ENCODE measurements at places on chromosomes 16 and 17. TPM values are rescaled to one million over a fixed set of nuclear protein-coding genes. Genes with fewer than 3 reads are reported as not detected.

DNA sequence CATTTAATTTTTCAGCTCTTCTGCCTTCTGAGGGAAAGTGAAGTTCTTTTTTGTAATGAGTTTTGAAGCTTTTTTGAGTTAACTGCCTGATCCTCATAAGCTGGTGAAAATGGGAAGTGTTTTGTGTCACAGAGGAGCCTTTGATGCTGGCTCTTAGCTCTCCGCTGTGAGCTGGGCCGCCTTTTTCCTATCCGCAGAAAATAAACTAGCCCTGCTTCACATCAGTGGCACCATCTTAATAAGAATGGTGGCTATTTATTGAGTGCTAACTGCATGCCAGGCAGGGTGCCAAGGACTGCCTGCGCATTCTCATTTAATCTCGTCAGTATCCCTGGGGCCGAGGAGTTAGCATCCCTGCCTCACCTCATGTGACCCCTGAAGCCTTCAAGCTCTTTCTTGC is 309.0 kb downstream of the CPPED1 start:
- H3K27me3 ChIP-seq: no peaks in the 10 kb centered on the region
- H3K36me3 ChIP-seq: no peaks in the 10 kb centered on the region
- no peak overlapping the region for H3K27ac ChIP-seq
- H3K4me1 ChIP-seq: no peaks in the 10 kb centered on the region

GRCh38 chr17:51079049-51079448 is 41.6 kb downstream of the SPAG9 start:
- H3K4me1 ChIP-seq: no peaks in the 10 kb centered on the region
- DNase-seq: no peak
- no peaks in the 10 kb centered on the region for H3K27me3 ChIP-seq
- no peak overlapping the region for H3K4me3 ChIP-seq
- H3K36me3 ChIP-seq: no peaks in the 10 kb centered on the region
- no peak overlapping the region for H3K27ac ChIP-seq

DNA sequence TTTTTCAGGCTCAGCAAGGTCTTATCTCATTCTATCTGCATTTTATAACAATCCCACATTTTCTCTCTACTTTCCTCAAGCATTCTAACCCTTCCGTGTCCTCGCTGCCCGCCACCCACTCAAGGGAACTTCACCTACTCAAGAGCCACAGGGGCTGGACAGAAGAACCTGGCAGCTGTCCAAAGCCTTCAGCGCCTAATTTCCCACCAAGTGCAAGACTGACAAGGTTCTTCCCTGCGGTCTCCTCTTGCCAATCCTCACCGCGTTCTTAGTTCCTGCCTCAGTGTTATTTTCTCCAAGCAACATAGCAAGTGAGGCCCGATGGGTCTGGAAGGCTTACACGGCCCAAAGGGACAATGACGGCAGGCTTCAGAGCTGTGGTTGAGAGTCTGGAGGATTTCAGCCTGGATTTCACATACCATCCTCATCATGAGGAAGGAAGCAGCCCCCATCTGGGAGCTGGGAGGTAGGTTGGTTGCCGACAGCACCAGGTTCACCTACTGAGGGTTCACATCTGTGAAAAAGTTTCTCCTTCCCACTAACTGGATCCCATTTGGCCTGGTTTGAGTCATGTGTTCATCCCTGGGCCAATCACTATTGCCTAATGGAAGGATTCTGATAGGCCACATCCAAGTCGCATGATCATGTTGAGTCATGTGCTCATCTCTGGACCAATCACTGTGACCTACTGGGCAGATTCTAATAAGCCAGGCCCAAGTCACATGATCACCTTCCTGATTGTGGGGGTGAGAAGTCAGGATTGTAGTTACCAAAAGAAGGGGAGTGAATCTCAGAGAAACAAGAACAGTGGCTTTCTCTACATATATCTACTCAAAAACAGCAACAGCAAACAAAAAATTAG is 108.2 kb downstream of the N4BP1 start:
- peaks cover 12% of the 10 kb centered on the region for H3K4me1 ChIP-seq
- H3K27ac ChIP-seq: no peak overlapping the region
- no peaks in the 10 kb centered on the region for H3K36me3 ChIP-seq
- no peaks in the 10 kb centered on the region for H3K27me3 ChIP-seq
- H3K4me3 ChIP-seq: no peak overlapping the region

The INTS2 gene
- total RNA-seq: 11.5 TPM

The MYADML2 gene
- not detected for total RNA-seq

GRCh38 chr16:54932737-54933254 is 2.1 kb downstream of the IRX5 start:
- H3K4me3 ChIP-seq: no peak overlapping the region
- no peak for DNase-seq
- peaks cover 53% of the 10 kb centered on the region for H3K4me1 ChIP-seq

DNA sequence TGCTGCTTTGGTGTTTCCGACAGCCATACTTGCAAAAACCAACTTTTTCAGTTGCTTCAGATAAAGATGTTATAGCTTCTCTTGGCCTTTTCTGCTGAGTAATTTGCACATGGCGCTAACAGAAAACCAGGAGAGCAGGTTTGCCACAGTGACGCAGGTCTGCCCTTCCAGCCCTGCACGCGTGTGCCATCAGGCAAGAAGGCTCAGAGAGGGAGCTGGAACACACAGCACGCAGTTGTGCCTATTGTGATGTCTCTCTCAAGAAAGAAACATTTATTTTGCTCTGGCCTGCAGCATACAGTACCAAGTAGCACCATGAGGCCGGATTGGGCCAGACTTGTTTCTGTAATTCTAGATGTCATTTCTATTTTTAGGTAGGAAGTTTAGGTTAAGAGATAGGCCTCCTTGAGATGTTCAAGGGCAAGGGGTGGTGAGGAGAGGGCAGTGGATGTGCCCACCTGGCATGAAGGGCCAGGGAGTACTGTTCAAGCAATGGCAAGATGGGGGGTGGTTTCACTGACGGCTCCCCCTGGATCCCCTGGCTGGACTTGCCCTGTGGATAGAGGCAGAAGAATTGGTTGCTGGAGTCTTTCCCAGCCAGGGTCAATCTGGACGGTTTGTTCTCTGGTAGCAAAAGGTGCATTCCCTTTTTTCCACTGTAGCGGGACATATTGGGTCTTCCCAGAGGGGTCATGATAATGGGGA is 1.9 kb downstream of the CBX2 start:
- H3K27me3 ChIP-seq: no peaks in the 10 kb centered on the region
- no peak for DNase-seq
- no peak overlapping the region for H3K4me3 ChIP-seq
- no peaks in the 10 kb centered on the region for H3K36me3 ChIP-seq
- no peak overlapping the region for H3K27ac ChIP-seq

- no peaks in the 10 kb centered on the region for H3K36me3 ChIP-seq
- H3K4me3 ChIP-seq: peak within 1 kb of the TSS; percentile 92
- H3K27ac ChIP-seq: peak within 1 kb of the TSS; percentile 75
- H3K27me3 ChIP-seq: no peaks in the 10 kb centered on the region
Observed at GRCh38 chr16:89828199-89828869, at the start of gene SPIRE2. TSS of gene SPIRE2 (plus strand) at chr16:89828475. CDS start at chr16:89828551, 76 bp downstream.

The HBA2 gene
- total RNA-seq: not detected

The TPSAB1 gene
- 59.6 TPM for total RNA-seq

DNA sequence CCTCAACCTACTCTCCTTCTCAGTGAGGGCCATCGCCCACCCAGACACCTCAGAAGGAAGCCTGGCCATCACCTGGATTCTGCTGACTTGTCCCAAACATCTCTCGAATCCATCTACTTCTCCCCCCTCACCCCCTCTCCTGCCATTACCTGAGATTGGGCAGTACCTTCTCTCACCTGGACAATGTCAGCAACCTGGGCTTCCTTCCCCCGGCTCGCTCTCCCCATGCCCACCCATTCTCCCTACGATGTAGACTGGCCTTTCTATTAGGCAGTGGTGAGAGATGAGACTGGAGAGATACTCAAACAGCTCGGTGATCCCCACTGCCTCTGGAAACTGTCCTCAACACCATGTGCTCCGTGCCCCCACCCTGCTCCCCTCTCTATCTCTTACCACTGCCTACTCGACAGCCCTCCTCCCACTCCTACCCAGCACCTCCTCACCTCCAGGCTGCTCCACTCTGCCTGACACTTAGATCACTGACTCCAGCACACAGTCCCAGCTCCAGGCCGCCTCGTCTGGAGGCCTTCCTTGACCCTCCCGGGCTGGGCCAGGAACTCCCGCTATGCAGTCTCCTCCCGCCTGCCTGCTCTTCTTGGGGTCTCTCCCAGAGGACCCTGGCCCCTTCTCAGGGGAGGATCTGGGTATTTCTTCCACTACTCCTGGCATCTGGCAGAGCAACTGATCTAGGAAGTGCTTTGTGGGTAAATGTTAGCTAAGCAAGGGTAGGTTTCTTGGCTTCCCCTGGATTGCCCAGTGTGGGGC is 235.8 kb upstream of the NLRP1 start:
- H3K4me3 ChIP-seq: no peak overlapping the region
- DNase-seq: no peak
- no peaks in the 10 kb centered on the region for H3K27me3 ChIP-seq

GRCh38 chr17:39763051-39763820 is 25.5 kb downstream of the GRB7 start:
- H3K4me1 ChIP-seq: peaks cover 14% of the 10 kb centered on the region
- no peaks in the 10 kb centered on the region for H3K27me3 ChIP-seq
- H3K4me3 ChIP-seq: no peak overlapping the region
- no peak overlapping the region for H3K27ac ChIP-seq
- no peaks in the 10 kb centered on the region for H3K36me3 ChIP-seq

The IL21R gene
- total RNA-seq: 4.1 TPM

GRCh38 chr16:369866-370436 is 387 bp downstream of the MRPL28 start:
- H3K36me3 ChIP-seq: no peaks in the 10 kb centered on the region
- no peaks in the 10 kb centered on the region for H3K27me3 ChIP-seq
- no peaks in the 10 kb centered on the region for H3K4me1 ChIP-seq
- DNase-seq: no peak
- H3K27ac ChIP-seq: peak overlapping the region; percentile 63

- no peaks in the 10 kb centered on the region for H3K36me3 ChIP-seq
- H3K4me1 ChIP-seq: no peaks in the 10 kb centered on the region
- H3K27me3 ChIP-seq: no peaks in the 10 kb centered on the region
- no peak for DNase-seq
- H3K4me3 ChIP-seq: no peak overlapping the region
- no peak overlapping the region for H3K27ac ChIP-seq
Observed at GRCh38 chr16:87823181-87823929, 46.0 kb downstream of the SLC7A5 start.

DNA sequence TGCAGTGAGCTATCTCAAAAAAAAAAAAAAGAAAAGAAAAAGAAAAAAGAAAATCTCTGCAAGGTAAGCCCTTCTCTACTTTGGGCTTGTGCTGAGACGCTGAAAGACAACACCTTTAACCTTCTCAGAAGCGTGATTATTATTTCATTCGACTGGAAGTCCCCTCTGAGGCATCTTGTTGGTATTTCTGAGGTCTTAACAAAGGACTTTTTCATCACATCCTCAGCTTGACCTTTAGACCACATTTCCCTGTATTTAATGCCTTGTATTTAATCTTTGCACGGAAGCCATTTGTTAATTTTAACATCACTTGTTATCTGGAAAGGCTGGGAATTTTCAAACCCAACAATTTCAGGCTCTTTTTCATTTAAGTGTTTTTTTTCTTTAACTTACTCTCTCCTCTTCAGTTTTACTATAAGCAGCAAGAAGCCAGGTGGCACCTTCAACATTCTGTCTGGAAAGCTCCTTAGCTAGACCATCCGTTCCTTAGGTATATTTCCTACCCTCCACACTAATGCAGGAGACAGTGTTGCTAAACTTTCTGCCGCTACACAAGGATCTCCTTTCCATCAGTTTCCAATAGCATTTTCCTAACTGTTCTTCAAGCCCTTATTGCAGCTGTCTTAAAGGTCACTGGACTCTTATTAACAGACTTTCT is 10.3 kb downstream of the KCTD13 start:
- H3K4me1 ChIP-seq: no peaks in the 10 kb centered on the region
- no peaks in the 10 kb centered on the region for H3K27me3 ChIP-seq
- DNase-seq: no peak
- no peak overlapping the region for H3K4me3 ChIP-seq
- H3K36me3 ChIP-seq: peaks cover 26% of the 10 kb centered on the region

The TEX19 gene
- total RNA-seq: not detected

The SLC13A2 gene
- 505 TPM for total RNA-seq
